Neural progenitor cell (in vitro differentiated cells): ENCODE measurements at places on chromosomes 1 and 21. TPM values are rescaled to one million over a fixed set of nuclear protein-coding genes. Genes with fewer than 3 reads are reported as not detected.

The KIAA0040 gene
- total RNA-seq, result 0.15 TPM in 1 of 2 replicates, not detected in the other

DNA sequence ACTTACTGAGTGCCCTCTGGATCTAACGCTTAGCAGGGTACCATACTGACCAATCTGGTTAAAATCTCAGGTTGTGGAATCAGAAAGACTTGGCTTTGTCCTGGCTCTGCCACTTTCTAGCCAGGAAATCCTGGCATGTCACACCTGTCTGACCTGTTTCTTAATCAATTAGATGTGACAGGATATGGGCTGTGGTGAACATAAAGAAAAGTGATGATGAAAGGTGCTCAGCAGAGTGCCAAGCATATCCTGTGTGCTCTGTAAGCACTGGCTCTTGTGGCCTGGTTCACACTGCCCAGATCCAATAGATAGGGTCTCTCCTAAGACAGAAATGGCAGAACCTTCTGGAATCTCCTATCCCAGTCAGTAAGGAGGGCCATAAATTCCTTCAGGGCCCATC lies 53.9 kb downstream of the PHC2 start:
- DNase-seq, result no peak

DNA sequence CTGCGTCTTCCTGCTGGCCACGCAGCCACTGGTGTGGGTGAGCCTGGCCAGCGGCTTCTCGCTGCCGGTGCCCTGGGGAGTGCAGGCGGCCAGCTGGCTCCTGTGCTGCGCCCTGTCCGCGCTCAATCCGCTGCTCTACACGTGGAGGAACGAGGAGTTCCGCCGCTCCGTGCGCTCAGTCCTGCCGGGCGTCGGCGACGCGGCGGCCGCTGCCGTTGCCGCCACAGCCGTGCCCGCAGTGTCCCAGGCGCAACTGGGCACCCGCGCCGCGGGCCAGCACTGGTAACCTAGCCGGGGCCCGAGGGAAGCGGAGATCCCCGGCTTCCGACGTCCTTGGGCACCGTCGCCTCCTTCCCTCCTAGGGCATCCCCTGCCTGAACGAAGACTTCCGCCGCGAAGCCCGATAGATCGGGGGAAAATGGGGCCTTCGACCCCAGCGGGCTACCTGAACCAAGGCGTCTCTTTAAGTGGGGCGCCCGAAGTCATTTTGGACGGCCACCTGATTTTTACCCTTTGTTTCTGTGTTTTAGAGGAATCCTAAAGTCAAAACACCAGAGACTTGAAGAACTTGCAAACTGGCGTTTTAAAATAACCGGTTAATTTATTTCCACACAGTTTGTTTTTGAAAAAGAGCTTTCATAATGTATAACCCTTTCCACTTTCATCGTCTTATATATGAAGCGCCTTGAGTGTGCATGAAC lies 2.0 kb downstream of the GPR88 start:
- peak; percentile 67 for DNase-seq

DNA sequence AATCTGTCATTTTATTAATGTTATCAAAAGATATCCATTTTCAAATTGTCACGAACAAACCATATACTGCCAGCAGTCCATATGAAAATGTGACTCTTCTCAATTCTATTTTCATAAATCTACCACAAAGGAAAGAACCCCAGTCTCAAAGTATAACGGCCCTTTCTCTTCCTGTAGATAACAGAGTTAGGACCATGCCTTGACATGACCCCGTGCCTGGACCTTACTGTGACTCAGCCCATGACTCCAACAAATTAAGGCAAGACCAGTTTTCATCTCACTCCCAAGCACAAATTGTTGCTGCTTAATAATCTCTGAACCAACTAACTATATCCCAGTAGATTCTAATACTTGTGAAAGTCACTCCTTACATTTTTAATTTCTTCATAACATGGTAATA lies 124.4 kb upstream of the NFIA start:
- no peak for DNase-seq

DNA sequence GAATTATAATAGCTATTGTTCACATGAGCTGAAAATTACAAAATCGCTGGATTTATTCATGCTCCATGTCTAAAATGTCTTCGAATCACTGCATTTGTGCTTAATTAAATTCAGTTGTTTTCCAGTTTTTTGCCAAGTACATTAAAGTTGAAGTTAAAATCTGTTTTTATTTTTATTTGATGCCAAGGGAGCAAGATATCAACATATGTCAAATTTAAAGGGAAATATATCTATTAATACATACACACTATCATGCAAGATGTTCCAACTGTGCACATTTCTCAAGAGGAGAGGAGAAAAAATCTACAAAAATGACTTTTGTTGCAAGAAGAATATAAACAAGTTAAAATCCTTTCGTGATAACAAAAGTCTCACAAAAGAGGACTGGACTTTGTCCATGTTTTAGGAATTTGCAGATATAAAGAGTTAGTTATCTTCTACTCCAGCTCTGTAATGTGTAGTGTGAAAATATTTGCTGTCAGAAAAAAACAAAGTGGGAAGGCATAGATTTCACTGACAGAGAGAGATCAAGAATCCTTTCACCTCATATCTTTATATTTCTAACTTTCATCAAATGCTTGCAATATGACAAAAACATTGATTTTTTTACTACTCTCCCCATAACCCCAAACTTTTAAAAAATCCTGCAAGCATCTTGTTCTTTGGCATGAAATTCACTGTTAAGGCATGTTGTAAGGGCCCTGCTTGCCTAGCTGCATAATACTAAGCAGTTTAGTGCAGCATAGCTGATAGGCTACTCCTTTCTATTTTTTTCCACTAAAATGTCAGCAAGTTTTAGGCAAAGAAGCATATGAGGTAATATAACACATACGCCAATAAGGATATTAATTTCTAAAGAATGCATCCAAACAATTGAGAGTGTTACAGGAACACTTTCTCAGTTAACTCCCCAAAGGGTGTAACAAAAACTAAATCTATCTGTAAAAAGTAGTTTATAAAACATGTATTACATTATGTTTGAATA lies 340.2 kb upstream of the ADAMTS5 start:
- no peak for DNase-seq

- no peak for DNase-seq
These were observed 261.4 kb upstream of the USP25 start for GRCh38 chr21:15468368-15468767.
